HEK293T (cell line): ENCODE measurements at places on chromosomes 1 and 21.

DNA sequence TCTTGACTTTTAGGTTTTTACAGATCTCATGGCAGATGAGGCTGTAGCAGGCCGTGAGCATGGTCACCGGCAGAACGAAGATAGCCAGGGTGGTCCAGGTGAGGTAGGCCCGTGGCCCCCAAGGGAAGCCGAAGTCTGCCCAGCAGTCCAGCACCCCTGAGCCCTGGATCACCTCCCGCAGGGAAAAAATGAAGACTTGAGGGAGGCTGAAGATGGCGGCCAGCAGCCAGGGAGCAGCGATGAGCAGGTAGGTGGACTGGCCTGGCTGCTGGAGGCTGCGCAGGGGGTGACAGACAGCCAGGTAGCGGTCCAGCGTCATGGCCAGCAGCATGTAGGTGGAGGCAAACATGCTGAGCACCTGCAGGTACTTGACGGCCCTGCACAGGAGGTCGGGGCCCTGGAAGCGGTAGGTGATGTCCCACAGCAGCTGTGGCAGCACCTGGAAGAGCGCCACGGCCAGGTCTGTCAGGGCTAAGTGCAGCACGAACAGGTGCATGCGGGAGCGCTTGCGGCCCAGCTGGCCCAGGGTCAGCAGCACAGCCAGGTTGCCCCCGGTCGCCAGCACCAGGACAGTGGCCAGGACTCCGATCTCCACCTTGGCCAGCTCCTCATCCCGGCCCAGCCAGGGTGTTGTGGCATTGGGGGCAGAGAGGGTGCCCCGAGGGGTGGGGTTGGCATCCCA, 856 bp downstream of the AVPR1B start:
- DNase-seq = no peak

- no peak for DNase-seq
Measured at GRCh38 chr1:219020386-219020785, 153.3 kb upstream of the LYPLAL1 start.

- DNase-seq = no peak
Measured at GRCh38 chr1:238628110-238628509, 737.4 kb upstream of the ZP4 start.

DNA sequence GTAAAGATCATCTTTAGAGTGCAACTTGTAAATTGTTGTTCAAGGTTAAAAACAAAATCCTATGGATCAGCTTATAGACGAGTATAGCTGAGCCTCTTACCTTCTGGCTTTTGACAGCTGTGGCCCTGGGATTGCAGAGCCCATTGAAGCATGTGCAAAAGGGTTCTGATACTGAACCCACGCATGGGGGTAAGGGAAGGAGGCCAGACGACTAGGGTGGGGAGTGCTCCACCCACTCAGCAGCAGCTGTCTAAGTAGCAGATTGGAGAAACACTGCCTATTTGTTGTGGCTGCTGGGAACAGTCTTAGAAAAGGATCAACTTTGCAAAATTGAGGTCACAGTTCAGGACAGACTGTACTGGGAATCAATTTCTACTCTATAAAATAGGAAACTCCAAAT, 16.1 kb downstream of the CD101 start:
- DNase-seq = no peak

- DNase-seq = no peak
Measured at GRCh38 chr1:230317823-230318819, 108.0 kb downstream of the PGBD5 start.
